ENCODE measurements at places on chromosomes 5 and 9.

DNA sequence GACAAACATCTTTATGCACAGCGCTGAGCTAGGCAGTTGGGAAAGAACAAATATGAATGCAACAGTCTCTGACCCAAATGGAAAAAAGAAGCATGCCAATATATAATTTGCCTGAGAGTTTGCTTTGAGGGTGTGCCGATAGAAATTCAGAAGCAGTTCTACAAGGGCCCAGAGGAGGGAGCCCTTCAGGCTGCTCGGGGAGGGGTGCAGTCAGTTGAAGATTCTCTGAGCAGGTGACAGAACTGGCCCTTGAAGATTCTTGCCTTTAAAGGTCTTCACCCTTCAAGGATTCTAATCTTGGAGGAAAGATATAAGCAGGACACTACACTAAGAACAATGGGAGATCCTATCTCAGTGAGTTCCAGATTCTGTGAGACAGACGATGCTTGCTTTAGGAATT, 3.7 kb upstream of the PAPPA start:
- DNase-seq = no peak

DNA sequence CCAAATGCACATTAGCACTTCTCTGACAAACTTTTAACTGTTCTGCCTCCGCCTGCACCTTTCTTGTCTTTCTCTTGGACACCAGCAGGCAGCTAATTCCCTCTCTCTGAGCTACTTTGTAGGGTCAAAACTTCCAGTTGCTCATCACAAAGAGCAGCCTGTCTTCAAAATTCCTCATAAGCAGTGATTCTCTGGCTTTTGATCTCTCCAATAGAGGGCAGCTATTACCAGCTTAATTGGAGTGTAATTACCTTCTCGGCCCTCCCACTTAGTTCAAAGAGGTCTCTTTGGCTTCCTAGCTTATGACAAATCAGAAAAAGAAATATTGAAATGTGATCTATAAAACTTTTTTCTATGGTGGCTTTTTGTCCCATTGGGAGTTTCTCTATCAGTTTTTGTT, 43.6 kb upstream of the RAD23B start:
- peak; percentile 54 for DNase-seq

DNA sequence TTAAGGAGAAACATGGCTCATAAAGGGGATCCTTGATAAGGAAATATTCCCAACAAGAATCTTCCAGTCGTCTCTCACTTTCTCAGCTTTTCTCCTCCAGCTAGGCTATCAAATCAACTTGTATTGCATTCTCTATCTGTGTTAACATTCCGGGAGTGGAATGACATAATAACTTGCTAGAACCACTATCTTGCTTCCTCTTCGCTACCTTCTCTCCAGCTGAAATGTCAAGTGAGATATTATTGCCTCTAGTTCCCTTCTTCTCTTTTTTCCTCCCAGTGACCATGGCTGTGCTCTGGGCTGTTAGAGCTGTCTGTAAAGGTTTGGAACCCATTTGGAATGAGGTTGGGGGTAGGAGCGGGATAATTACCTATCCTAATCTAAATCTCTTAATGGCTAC, 1329.5 kb upstream of the WWC1 start:
- no peak for DNase-seq

GRCh38 chr5:178201927-178202235, 2.5 kb upstream of the HNRNPAB start:
- no peak for DNase-seq

GRCh38 chr9:3924145-3924544, 375.7 kb downstream of the GLIS3 start:
- no peak for DNase-seq

DNA sequence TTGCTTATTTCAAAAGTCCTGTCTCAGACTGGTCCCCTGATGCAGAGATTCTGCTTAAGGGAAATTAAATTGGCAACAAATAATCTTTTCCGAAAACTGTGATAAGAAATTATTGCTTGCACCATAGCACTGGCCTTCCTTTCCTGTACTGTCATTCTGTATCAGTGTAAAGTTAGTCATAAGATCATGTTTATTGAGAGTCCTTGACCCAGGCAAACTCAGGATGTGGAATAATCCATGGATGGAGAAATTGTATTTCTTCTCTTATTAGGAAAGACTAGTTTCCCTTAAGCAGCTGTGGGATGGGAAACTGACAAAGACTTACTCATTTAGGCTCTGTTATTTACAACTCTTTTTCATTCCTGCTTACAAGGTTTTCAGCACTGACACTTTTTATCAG, 83.0 kb upstream of the RANBP6 start:
- DNase-seq = no peak

- no peak for DNase-seq
Observed at GRCh38 chr9:20557890-20558565, 64.3 kb downstream of the MLLT3 start.

DNA sequence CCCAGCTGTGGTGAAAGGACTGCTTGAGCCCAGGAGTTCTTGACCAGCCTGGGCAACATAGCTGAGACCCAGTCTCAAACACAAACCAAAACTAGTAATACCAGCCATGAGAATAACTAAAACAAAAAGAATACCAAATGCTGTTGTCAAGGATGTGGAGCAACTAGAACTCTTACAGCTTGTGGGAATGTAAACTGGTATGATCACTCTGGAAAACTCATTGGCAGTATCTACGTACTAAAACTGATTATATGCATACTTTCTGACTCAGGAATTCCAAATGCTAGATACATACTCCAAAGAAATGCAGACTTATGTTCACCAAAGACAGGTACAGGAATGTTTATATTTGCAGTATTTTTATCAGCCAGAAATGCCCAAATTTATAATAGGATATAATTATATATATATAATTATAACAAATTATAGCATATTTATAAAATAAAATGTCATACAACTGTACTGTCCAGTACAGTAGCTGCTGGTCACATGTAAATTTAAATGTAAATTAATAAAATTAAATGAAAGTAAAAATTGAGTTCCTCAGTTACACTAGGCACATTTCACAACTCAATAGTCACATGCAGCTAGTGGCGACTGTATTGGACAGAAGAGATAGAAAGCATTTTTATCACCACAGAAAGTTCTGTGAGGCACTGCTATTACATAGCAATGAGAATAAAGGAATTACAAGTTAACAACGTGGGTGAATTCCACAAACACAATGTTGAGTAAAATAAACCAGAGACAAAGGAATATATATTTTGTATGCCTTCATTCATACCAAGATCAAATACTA, 118.5 kb downstream of the GNAQ start:
- DNase-seq = peak; percentile 27

DNA sequence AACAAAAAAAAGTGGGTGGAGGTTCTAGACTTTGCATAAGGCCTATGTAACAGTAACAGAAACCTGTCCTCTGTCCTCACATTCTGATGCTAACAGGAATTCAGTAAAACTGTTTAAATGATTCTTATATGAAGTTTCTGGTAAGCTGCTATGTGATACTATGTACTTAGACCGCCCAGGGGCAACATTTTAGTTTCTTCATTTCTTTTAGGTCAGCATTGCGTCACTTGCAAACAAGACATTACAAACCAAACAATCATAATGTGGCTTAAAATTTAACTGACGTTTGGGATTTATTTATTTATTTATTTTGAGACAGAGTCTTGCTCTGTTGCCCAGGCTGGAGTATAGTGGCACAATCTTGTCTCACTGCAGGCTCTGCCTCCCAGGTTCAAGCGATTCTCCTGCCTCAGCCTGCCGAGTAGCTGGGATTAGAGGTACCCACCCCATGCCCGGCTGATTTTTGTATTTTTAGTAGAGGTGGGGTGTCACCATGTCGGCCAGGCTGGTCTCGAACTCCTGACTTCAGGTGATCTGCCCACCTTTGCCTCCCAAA, 44.3 kb downstream of the TENT4A start:
- DNase-seq = no peak

- peak; percentile 6 for DNase-seq
Observed at GRCh38 chr5:96595300-96596090, 66.7 kb upstream of the CAST start.

- DNase-seq = no peak
Observed at GRCh38 chr5:91906494-91906893, 523.4 kb upstream of the ARRDC3 start.

DNA sequence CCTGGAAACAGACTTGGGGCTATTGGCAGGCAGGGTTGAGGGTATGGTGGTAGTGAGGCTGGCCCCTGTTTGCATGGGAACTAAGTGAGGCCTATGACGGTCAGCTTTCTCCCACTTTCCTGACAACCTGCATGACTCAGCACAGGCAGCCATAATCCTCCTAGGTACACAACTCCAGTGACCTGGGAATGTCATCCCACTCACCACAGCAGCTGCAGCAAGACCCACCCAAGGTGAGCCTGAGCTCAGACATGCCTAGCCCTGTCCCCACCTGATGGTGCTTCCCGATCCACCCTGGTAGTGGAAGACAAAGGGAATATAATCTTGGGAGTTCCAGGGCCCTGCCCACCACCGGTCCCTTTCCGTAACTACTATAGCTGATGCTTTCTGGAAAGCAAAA, 178.7 kb downstream of the NDUFS4 start:
- no peak for DNase-seq

DNA sequence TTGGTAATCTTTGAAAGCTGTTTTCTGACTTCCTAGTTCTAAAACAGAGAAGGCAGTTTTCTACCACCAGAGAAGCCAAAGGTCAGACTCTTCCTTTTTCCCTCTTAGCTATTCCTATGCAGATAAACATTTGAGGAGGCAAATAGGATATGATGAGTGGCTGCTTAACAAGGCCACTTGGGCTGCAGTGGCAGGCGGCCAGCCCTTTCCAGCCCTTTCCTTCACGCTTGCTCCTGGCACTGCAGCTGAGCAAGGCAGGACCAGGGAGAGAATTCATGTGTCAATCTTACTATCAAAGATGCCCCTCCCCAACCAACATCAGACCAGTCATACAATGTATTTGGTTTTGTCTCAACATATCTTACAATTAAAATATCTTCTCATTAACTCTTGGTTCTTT, 36.8 kb upstream of the RNF38 start:
- DNase-seq = no peak

DNA sequence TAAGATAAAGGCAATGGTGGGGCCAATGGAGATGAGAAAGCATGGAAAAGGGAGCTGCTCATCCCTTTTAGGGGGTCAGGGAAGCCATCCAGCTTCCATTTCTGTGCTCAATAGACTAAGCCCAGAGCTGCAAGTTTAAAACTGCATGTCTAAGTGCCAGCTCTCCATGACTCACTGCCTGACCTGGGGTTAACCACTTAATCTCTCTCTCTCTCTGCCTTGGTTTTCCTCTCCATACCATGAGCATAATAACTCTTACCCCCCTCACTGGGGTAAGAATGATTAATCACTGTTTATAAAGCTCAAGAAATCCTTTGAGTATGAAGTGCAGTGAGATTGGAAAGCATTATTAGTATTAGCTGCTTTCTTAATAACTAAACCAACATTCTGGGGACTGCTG, 1382.4 kb upstream of the WWC1 start:
- peak; percentile 74 for DNase-seq

DNA sequence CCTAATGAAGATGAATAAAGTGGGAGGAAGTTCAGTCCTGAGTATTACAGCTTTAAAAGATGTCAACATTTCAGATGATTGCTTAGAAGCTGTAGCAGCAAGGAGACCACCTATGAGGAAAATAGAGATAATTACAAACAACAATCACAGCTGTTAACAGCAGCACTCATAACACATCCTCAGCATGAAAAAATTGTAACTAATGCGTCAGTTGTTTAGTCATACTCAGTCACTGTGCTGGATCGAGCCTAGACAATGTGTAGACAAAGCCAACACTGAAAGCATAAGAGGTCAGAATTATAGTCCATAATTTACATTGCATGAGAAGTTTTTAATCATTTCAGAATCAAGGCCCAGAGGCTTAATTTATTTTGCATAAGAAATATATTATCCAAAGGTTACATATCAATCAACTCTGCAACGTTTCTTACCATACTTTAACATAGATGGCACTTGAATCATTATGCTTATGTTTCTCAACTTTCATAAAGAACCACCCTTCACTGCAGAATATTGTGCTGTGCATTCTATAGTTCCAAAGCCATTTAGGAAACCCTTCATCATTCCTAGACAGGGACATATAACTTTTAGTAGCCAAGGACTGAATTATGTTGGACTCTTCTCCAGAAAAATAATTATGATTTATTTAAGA, 60.2 kb upstream of the HAPLN1 start:
- no peak for DNase-seq

DNA sequence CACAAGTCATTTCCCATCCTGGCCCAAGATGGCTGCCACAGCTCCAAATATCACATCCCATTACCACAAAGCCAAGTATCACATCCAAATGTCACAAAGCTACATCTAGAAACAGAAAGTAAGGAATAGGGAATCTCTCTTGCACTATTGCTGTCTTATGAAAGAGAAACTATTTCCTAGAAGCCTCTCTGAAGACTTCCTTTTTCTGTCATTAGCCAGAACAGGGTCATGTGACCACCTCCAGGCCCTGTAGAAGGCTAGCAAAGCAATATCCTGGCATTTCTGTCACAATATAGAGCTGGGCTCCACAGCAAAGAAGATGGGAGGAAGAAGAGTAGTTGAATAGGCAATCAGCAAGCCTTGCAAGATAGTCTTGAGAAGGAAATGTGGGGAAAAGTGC, 99.2 kb downstream of the SH3TC2 start:
- no peak for DNase-seq

- DNase-seq = peak; percentile 21
Observed at GRCh38 chr9:113548221-113549041, 84.9 kb downstream of the RGS3 start.

GRCh38 chr5:6745706-6746222, 32.5 kb downstream of the TENT4A start:
- DNase-seq = peak; percentile 54

DNA sequence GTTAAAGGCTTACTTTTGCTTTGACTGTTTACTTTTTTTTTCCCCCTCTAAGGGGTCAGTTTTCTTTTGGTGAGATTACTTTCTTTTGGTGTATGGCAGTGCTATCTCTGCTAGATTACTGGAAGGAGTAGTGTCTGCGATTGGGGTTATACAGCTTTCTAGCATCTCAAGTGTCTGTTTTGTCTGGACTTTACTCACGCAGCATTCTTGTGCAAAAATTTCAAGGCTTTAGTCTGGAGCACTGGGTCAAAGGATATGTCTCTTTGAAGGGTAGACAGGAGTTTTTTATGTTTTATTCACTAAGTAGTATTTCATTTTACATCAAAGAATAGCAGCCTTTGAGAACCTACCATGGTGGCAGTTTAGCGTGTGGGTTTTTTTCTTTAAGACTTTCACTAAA, 52.6 kb downstream of the NDUFS4 start:
- DNase-seq = no peak

DNA sequence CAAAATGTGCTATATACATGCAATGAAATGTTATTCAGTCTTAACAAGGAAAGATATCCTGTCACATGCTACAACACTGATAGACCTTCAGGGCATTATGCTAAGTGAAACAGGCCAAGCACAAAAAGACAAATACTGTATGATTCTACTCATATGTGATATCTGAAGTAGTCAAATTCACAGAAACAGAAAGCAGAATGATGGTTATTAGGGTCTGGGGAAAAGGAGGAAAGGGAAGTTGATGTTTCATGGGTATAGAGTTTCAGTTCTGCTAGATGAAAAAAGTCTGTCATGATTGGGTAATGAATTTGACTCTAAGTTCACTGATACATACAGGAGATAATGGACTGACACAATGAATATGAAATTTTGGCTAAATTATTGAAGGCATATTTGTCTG, 11.2 kb upstream of the RIC1 start:
- DNase-seq = no peak
